ENCODE measurements at places on chromosomes 1 and 21. TPM values are rescaled to one million over a fixed set of nuclear protein-coding genes. Genes with fewer than 3 reads are reported as not detected.

GRCh38 chr21:24259241-24259640 is 1348.0 kb downstream of the MRPL39 start:
- no peak overlapping the region for H3K4me3 ChIP-seq
- no peaks in the 10 kb centered on the region for H3K27me3 ChIP-seq
- no peak overlapping the region for H3K27ac ChIP-seq

GRCh38 chr1:160370561-160371345 is 3.9 kb downstream of the NHLH1 start:
- DNase-seq = no peak
- no peaks in the 10 kb centered on the region for H3K4me1 ChIP-seq
- no peak overlapping the region for H3K4me3 ChIP-seq
- peaks cover 4% of the 10 kb centered on the region for H3K27me3 ChIP-seq

GRCh38 chr1:243713470-243714186 is 136.4 kb downstream of the AKT3 start:
- peaks cover 17% of the 10 kb centered on the region for H3K4me1 ChIP-seq
- H3K27ac ChIP-seq = no peak overlapping the region
- DNase-seq = no peak
- no peak overlapping the region for H3K4me3 ChIP-seq
- H3K27me3 ChIP-seq = no peaks in the 10 kb centered on the region
- H3K36me3 ChIP-seq = no peaks in the 10 kb centered on the region

GRCh38 chr1:115282807-115283208 is 55.2 kb downstream of the NGF start:
- H3K36me3 ChIP-seq = no peaks in the 10 kb centered on the region
- no peak overlapping the region for H3K4me3 ChIP-seq
- no peaks in the 10 kb centered on the region for H3K27me3 ChIP-seq
- H3K4me1 ChIP-seq = no peaks in the 10 kb centered on the region

DNA sequence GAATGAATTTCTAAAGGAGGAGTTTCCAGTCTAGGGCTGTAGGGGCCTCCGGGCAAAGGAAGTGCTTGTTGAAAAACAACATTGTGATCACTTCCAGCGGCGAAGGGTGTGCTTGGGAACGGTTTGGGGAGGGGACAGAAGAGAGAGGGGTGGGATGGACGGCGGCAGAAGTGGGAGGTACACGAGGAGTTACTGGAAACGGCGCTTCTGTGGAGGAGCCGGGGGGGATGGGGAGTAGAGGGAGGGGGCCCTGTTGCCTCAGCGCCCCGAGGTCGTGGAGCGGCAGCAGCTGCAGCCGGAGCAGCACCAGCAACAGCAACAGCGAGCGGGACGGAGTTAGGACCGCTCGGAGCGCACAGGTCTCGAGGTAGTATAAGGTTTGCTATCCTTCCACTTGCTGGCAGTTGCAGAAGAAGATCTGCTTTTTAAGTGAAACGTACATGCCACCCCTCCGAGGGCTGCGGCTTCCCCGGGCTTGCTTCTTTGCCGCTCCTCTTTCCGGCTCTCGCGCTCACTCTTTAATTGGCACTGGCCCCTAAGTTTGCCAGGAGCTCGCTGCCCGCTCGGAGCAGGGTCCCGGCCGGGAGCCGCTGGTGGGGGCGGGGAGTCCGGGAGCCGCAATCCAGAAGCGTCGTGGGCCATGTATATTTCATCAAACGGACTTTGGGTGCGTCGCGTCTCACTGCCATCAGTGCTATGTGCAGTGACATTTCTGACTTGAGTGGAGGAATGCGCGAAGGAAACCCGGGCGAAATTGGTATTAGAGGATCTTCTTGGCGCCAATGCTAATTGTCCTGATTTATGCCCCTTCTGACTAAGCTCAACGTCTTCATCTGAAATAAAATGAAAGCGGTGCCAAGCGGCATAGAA is 771 bp upstream of the NTNG1 start:
- no peak overlapping the region for H3K27ac ChIP-seq
- no peaks in the 10 kb centered on the region for H3K4me1 ChIP-seq
- no peaks in the 10 kb centered on the region for H3K27me3 ChIP-seq

DNA sequence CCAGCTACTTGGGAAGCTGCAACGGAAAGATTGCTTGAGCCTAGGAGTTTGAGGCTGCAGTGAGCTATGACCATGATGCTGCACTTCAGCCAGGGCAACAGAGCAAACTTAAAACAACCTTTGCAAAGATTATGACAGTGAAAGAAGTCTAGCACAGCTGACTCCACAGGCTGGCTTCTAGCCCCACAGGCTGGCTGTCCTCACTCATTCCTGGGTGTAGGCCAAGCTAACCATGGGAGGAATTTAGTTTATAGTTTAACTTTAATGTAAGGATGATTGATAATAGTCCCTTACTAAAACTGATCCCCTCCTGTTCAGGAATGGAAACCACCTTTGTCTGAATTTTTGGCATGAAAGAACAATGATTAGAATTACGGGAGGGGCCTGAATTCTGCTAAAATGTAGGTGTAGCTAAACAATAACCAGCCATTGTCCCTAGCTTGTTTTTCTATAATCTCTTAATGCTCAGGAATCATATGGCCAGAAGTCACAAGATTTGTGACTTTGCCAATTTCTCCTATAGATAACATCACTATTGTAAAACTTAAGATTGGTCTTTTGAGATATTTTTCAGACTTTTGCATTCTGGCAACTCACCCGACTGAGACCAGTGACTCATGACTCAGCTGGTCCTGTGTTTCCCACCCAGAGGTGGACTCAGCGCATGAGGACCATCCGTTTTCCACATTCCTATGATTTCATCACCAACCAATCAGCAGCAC is 28.1 kb upstream of the SGIP1 start:
- H3K27me3 ChIP-seq = no peaks in the 10 kb centered on the region
- DNase-seq = no peak
- peaks cover 4% of the 10 kb centered on the region for H3K4me1 ChIP-seq

DNA sequence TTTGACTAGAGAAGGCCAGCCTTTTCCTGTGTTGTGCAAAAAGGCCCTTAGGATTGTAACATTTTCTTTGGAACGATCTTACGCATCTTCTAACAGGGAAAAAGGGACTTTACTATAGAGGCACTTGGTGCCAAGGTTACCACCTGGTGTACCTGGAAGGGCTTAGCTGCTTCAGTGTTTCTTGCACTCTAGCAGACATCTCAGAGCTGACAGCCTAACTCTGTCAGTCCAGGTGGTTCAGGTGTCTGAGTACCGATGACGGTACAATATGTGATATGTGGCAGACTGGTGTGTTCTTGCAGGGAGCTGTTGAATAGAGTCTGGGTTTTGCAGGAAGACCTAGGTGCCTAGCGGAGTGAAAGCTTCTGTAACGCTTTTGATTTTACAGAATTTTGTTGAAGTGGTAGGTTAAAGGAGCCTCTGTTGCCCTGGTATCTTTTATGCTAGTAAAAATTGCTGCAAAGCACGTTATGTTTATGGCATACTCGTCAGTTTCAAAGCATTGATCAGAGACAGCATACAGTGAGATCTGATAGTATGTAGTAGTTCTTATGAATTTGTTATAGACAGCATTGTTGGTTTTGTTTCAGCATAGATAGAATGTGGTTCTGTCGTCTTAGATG is 1.4 kb downstream of the MAGI3 start:
- peak; percentile 52 for DNase-seq
- no peaks in the 10 kb centered on the region for H3K36me3 ChIP-seq
- no peaks in the 10 kb centered on the region for H3K27me3 ChIP-seq

GRCh38 chr1:248802454-248802853 is 23.3 kb downstream of the SH3BP5L start:
- no peaks in the 10 kb centered on the region for H3K36me3 ChIP-seq
- no peak overlapping the region for H3K4me3 ChIP-seq
- H3K4me1 ChIP-seq = no peaks in the 10 kb centered on the region
- no peak overlapping the region for H3K27ac ChIP-seq

- no peaks in the 10 kb centered on the region for H3K36me3 ChIP-seq
- peaks cover 27% of the 10 kb centered on the region for H3K4me1 ChIP-seq
- H3K27me3 ChIP-seq = no peaks in the 10 kb centered on the region
- peak within 1 kb of the TSS; percentile 6 for H3K4me3 ChIP-seq
Measured at GRCh38 chr1:39491146-39491921, at the start of gene BMP8A. BMP8A (plus strand) TSS chr1:39491636; CDS start chr1:39491992, 356 bp downstream.

- no peaks in the 10 kb centered on the region for H3K4me1 ChIP-seq
- no peaks in the 10 kb centered on the region for H3K27me3 ChIP-seq
- no peak for DNase-seq
- H3K36me3 ChIP-seq = no peaks in the 10 kb centered on the region
Measured at GRCh38 chr1:78231894-78232293, 186.1 kb downstream of the GIPC2 start.

- H3K4me1 ChIP-seq = peaks cover 13% of the 10 kb centered on the region
- H3K36me3 ChIP-seq = no peaks in the 10 kb centered on the region
- no peaks in the 10 kb centered on the region for H3K27me3 ChIP-seq
- peak; percentile 93 for DNase-seq
Measured at GRCh38 chr1:32925403-32926162, 24.4 kb upstream of the TMEM54 start.

DNA sequence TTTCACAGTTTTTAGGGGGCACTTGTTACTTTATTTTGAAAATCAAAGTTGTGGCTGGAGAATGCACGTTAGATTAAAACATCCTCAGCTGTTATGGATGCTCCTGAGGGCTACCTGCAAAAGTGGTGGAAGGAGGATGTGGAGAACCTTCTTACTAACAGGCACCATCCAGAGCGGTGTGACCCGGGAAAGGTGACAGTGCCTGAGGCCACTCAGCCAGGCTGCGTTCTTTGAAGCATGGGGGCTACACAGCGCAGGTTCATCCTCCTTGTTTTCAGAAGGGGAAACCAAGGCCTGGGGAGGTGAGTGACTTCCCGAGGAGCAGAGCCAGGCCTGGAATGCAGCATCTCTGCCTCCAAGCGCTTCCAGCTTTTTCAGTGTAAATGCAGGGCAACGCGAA is 24.0 kb downstream of the DMRTB1 start:
- H3K27ac ChIP-seq = no peak overlapping the region
- H3K36me3 ChIP-seq = no peaks in the 10 kb centered on the region
- H3K4me1 ChIP-seq = no peaks in the 10 kb centered on the region
- H3K4me3 ChIP-seq = no peak overlapping the region

GRCh38 chr1:233707153-233707879 is 93.4 kb downstream of the KCNK1 start:
- no peaks in the 10 kb centered on the region for H3K36me3 ChIP-seq
- no peak for DNase-seq
- no peaks in the 10 kb centered on the region for H3K4me1 ChIP-seq
- H3K27ac ChIP-seq = no peak overlapping the region

DNA sequence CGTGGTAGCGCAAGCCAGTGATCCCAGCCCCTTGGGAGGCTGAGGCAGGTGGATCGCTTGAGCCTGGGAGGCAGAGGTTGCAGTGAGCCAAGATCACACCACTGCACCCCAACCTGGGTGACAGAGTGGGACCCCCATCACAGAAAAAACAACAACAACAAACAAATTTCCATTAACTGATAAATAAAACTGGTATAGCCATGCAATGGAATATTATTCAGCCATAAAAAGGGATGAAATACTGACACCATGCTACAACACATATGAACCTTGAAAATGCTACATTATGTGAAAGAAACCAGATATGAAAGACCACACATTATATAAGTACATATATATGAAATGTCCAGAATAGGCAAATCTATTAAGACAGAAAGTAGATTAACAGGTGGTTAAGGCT is 12.0 kb downstream of the CLCC1 start:
- H3K4me3 ChIP-seq = no peak overlapping the region
- DNase-seq = no peak
- H3K27ac ChIP-seq = no peak overlapping the region

DNA sequence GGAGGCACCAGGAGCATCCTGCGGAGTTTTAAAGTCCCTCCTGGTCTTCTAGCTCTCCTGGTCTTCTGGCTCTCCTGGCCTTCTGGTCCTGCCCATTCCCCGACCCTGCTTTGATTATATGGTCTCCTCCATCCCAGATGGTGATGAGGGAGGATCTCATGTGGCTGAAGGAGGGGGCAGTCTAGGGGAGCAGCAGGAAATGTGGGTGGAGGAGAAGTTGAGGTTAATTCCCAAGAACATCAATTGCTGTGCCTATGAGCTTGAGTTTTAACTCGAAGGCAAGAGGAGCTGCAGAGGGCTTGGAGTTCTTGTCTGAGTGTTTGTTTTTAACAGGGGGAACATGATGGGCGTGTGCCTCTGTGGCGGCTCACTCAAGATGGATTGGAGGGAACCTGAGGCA is 408.8 kb downstream of the MATN1 start:
- H3K36me3 ChIP-seq = no peaks in the 10 kb centered on the region
- no peaks in the 10 kb centered on the region for H3K4me1 ChIP-seq
- no peak overlapping the region for H3K27ac ChIP-seq
- no peaks in the 10 kb centered on the region for H3K27me3 ChIP-seq

DNA sequence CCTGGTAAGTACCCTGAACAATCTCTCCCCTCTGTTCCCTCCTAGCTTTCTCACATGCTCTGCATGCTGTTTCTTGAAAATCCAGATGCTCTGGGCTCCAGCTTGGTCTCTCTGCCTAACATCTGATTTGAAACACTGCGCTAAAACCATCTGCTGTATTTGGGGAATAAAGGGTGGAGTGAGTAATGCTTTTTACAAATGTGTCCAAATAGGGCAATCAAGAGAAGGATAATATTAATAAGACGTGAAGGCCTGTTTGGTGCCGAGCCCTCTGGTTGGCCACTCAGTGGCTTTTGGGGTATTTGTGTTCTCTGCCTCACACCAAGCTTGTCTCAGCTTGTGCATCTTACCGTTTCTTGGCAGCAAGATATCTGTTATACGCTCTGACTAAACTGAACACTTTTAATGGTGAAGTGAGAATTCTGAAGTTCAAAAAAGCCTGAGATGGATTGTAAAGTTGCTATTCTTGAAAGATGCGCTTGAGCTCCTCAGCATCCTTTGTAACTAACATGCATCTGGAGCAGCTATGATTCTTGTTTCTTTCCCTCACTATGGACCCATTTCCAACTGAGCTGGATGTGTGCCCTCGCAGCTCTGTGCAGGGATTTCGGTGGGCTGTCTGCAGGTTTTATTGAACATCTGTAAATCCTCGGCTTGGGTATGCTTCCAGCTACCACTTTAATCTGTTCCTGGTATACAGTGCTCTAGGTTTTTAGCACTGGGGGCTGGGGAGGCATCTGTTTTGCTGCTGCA is 269.4 kb downstream of the RWDD3 start:
- H3K36me3 ChIP-seq = no peaks in the 10 kb centered on the region
- DNase-seq = no peak
- H3K27ac ChIP-seq = no peak overlapping the region
- no peaks in the 10 kb centered on the region for H3K27me3 ChIP-seq

- no peak overlapping the region for H3K4me3 ChIP-seq
- no peaks in the 10 kb centered on the region for H3K27me3 ChIP-seq
- no peak overlapping the region for H3K27ac ChIP-seq
- H3K4me1 ChIP-seq = no peaks in the 10 kb centered on the region
Measured at GRCh38 chr1:161351482-161351881, 16.2 kb downstream of the CFAP126 start.

HHAT gene
- 10.7 TPM for total RNA-seq

KCNA3 gene
- 3.8 TPM for total RNA-seq

GREM2 gene
- total RNA-seq = 1.2 TPM

NHLH1 gene
- total RNA-seq = not detected

OLIG1 gene
- total RNA-seq = not detected

TIAM1 gene
- 2.5 TPM for total RNA-seq

THEMIS2 gene
- 20.8 TPM for total RNA-seq

HES3 gene
- not detected for total RNA-seq

TMEM82 gene
- not detected for total RNA-seq

CITED4 gene
- 28.1 TPM for total RNA-seq

KCNA2 gene
- 3.8 TPM for total RNA-seq

All from thyroid gland (tissue), 4 donors.